Dorsolateral prefrontal cortex (tissue), 122 donors: ENCODE measurements at places on chromosomes 4 and X.
A peak's percentile ranks its signal among the peaks of the same experiment; 100 is the strongest.

DNA sequence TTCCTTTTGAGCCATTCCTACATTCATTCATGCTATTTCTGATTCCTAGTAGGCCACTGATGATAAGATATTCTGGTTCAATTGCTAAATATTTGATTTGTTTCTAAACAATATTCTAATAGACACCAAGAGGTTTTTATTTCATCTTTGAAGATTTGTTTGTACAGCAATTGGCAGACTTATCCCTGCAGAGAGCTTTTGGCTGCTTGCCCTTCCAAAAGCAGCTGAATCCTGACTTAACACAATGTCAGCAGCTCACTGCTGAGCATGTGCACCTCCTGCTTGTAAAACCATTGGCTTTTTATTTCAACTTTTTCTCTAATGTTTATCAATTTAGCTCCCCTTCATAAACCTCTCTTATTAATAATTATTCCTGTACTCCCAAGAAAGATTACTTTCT lies 45.3 kb downstream of the MMRN1 start:
- no peak for DNase-seq

- DNase-seq, result no peak
Measured at GRCh38 chrX:56232221-56233082, at the start of gene KLF8. Gene KLF8, plus strand, starts transcription at chrX:56232356. Its CDS starts 979 bp downstream, at chrX:56233335.

DNA sequence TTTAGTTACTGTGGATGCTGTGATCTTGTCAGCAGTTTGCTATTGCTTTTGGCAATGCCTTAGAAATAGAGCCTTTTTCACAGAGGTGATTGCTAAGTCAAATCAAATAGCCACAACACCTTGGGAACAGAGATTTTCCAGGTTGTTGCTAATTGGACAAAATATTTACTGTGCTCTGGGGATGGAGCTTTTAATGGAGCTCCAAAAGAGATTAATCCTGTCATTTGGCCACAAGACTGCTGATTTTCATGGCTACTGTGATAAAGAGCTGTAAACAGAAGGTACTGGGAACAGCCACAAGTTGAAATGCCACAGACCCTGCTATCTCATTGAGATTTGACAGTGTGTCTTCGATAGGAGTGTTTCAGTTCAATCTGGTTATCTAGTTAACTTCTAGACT lies 1715.2 kb upstream of the ADGRL3 start:
- no peak for DNase-seq

DNA sequence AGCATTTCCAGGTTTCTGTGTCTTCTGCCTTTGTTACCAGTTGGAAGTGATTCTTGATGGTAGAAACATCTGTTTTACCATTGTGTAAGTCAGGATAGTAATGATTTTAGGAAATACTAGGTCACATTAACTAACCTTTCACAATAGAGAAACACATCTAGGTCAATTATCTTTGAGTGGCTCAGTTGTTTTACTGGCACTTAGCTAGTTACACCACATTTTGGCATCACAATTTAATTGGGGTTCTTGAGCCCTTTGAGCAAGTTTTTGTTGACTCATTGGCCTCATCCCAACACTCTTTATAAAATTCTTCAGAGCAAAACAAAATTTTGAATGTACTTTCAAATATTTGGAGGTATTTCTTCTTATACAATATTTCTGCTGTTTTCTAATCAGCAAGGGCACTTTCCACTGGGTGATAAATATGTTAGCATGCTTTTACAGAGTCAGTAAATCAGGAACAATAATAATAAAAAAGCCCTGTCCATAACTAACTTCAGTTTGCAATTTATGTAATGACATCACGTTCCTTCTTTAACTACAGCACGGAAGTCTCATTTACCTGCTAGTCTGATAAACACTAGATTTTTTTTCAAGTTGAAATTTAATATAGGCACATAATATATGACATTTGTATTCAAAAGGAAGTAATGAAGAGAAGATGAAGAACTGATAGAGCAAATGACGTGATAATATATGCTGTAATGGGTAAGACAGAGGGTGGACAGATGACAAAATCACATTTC lies 64.8 kb upstream of the GK2 start:
- DNase-seq, result no peak

DNA sequence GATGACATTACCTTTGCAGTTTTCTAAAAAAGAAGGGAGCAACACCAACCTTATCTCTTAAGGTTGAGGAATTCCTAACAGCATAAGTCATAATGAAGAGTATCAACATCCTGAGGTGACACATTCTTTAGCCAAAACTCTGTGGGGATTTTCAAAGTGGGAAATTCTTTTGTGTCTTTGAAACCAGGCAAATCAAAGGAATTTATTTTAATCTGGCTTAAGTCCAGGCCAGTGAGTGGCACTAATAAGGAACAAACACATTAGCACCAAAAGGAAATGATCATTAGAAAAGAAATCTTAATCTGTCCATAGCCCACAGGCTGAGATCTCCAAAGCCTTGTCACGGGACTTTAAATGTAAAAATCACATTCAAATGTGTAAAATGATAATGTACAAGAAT lies 110.1 kb downstream of the LARP7 start:
- DNase-seq, result no peak

DNA sequence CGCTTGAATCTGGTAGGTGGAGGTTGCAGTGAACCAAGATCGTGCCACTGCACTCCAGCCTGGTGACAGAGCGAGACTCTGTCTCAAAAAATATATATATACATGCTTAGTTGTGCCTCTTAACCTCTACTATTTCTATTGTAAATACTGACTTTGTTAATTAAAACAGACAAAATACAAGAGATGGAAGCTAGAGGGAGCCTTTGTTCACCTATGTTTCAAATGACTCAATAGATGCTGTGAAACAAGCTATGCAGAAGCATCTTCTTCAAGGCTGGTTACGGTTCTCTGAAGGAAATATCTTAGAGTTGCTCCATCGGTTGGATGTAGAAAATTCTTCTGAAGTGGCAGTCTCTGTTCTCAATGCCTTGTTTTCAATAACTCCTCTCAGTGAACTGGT lies 6.2 kb downstream of the NCAPG start:
- no peak for DNase-seq

DNA sequence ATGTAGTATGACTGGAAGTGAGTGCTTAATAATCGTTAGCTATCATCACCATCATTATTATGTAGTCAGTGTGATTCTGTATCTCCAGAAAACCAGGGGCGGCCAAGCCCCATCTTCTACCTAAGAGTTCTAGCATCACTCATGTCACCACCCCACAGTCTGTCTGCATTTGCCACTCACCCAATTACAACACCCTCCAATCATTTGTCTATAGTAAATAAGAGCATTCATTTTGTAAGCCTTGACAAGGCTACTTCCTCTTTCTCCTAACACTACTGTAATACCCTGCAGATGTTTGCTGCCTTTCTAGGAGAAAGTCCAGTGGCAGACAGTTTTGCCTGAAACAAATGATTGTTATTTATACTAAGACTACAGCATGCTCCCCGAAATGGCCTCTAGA lies 15.8 kb upstream of the IL21 start:
- no peak for DNase-seq

- DNase-seq, result peak; percentile 26
Measured at GRCh38 chr4:2830632-2831610, 12.7 kb upstream of the ADD1 start.

- no peak for DNase-seq
Measured at GRCh38 chr4:115272594-115272993, 159.2 kb upstream of the NDST4 start.

DNA sequence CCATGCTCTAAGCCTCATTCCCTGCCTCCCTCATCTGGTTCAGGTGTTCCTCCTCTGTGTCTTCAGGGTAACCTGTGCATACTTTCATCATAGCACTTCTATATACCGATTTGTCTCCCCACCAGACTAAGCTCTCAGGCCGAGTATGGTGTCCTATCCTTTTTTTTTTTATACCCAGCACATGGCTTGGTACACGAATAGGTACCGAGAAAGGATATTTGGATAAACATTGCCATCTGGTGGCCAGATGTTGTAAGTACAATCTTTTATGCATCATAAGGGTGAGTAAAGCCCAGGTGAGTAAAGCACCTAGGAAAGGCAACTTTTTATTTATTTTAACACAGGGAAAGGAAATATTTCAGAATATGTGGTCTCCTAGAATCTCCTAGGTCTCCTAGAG lies 68.4 kb downstream of the MID2 start:
- DNase-seq, result no peak

DNA sequence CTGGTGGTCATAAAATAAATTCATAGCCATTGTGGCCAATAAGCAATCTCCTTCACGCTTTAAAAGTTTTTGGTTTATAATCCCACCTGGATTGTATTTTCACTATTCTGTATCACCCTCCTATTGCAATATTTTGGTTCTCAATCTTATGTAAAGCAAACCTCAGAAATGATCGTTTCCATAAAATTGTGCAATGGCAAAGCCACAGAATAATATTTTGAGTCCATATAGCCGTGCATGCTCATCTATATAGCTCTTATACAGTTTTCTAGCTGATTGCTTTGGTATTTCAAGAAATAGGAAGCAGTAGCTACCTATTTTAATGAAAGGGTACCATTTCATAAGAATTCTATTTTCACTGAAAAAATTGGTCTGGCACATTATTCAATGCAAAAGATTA lies 10.0 kb upstream of the HAND2 start:
- no peak for DNase-seq

GRCh38 chr4:1487761-1488160 lies 81.5 kb upstream of the NKX1-1 start:
- DNase-seq, result no peak

- DNase-seq, result no peak
Measured at GRCh38 chr4:154822775-154823174, 41.7 kb downstream of the RBM46 start.

GRCh38 chr4:64756016-64756415 lies 346.8 kb upstream of the TECRL start:
- no peak for DNase-seq

GRCh38 chrX:39922488-39922887 lies 175.3 kb downstream of the BCOR start:
- DNase-seq, result no peak

GRCh38 chrX:86023811-86024210 lies 23.5 kb downstream of the CHM start:
- DNase-seq, result no peak

DNA sequence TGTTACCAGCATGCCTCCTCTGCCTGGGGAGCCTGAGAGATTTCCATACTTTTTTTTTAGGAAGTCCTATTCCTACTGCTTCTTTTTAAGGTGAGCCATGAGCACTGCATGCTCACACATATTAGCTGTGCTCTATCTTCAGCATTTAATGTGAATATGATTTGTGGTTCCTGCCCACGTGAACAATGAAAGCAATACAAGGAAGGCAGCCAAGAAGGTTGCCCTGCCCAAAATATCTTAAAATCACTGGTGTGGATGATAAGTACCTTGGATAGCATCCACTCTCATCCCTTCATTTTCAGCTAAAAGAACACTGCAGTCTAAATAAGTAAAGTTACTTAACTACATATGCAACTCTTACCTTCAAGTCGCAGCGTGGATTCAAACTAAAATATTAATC lies 607.5 kb downstream of the PACRGL start:
- no peak for DNase-seq

GRCh38 chrX:8815460-8816065 lies 14.4 kb upstream of the FAM9A start:
- no peak for DNase-seq

DNA sequence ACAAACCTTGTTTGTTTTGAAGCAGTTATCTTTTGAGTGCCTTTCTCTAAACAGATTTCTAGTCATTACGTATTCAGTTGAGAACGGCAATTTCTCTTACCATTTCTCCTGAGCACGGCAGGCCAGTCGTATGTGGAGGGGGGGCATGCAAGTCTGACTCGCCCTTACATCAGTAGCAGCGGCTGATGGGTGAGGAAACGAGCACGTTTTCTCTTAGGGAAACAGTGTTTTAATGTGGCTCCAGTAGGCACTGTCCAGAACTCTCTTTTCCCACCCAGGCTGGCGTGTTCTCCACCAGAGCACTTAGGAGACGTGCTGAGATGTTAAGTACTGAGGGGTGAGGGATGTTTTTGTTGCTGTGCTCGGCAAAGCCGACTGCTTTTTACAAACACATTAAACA lies 240.5 kb downstream of the STIM2 start:
- no peak for DNase-seq

GRCh38 chrX:109378281-109378680 lies 103.6 kb downstream of the GUCY2F start:
- DNase-seq, result no peak
